ENCODE measurements at places on chromosomes 5 and 9.

- no peak for DNase-seq
Measured at GRCh38 chr5:138472353-138472752, 7.1 kb downstream of the EGR1 start.

GRCh38 chr5:96064877-96065276, 103.2 kb upstream of the ELL2 start:
- no peak for DNase-seq

GRCh38 chr5:173202266-173202875, 32.6 kb downstream of the NKX2-5 start:
- DNase-seq, result no peak

DNA sequence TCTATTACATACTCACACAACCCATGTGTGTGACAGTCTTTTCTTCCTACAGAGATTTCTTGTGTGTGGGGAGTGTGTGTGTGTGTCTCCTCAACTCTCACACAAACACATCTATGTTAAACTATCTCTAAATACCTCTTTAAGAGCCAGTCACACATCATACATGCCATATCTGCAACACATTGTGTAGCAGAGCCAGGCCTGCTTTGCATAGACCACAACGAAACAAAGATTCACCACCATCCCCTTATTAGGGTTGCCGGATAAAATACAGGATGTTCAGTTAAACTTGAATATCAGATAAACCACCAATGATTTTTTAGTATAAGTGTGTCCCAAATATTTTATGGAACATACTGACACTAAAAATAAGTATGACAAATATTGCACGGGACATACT, 2.3 kb downstream of the FAM170A start:
- DNase-seq, result no peak

- no peak for DNase-seq
Measured at GRCh38 chr9:36415822-36416525, 15.9 kb upstream of the RNF38 start.

DNA sequence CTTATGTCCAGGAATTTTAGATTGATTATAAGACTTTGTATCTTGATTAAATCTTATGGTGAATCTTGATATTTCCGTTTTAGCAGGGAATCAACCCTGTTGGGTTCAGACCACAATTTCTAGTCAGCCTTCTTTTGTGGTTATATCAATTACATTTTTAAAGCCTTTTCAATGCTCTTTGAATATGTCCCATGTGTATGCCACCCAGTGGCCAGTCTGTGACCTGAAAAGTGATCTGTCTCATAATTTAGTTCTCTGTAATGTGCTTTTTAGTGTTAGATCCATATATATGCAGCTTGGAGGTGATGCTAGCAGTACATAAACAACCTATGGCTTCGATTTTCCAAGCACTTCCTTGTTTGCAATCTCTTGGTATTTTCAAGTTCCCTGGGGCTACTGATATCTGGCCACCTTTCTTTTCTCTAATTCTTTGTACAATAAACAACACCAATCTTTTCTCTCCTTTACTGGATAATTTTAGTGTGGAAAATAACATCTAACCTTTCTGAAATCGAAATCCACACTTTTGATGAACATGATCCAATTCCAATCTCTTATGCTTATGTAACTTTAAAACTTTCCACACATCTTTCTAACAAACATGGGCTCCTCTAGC, 28.8 kb downstream of the PDE8B start:
- DNase-seq, result peak; percentile 12

DNA sequence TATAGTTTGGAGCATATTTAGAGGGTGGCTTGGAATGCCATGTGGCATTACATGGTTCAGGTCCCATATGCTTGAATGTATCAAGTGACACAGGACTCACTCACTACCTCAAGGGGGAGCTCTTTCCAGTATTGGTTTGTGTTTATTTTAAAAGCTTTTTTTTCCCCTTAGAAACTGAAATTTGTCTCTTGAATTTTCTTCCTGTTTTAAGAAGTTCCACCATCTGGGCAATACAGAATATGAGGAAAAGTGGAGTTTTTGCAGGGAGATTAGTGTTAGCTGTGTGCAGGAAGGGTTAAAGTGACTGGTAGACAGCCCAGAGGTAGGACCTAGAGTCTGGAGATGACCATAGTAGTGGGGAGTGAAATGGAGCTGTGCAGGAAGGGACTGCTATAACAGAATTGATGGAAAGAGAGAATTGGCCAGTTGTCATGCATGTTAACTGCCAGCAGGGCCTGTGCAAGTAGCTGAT, 36.6 kb downstream of the CTNNA1 start:
- no peak for DNase-seq

GRCh38 chr5:109529987-109530386, 120.2 kb upstream of the PJA2 start:
- DNase-seq, result no peak

GRCh38 chr5:674630-675011, 18.5 kb downstream of the TPPP start:
- no peak for DNase-seq

- no peak for DNase-seq
Measured at GRCh38 chr5:138999674-139000073, 124.5 kb upstream of the LRRTM2 start.

GRCh38 chr9:93276973-93277372, 93.0 kb downstream of the WNK2 start:
- no peak for DNase-seq

- no peak for DNase-seq
Measured at GRCh38 chr9:79559495-79560181, 12.1 kb upstream of the TLE4 start.

DNA sequence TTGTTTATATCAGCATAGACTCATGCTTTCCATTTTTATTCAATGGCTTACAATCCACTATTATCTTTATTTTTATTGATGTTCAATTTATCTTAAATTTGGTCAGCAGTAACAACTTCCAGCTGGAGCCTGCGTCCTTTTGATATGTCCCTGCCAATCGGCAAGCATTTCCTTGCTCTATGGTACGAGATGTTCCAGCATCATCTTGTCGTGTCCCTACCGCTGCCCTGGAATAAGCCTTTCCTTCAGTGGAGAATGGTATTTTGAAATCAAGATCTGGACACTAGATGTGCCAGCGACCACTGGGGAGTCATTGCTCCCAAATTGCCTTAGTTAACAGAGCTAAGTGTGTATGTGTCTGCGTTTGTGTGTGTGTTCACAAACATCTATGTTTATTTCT, 151.6 kb upstream of the RGMB start:
- DNase-seq, result no peak

DNA sequence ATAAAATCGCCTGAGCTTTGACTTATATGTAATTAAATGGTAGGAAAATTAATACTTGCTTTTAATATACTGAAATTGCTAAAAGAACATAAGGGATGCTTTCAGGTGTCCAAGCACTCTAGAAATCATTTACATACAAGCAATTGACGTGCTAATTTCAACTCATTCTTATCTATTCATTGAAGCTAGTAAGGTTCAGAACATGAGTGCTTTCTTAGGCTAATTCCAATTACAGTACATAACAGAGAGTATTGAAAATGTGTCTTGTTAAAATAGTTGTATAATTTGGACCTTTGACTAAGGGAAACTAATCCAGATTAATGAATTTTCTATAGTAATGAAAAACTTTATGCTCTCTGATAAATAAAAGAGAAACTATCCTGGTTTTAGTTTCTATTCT, 1016.4 kb upstream of the TYRP1 start:
- no peak for DNase-seq

- no peak for DNase-seq
Measured at GRCh38 chr9:121997791-121998190, 95.3 kb downstream of the TTLL11 start.

DNA sequence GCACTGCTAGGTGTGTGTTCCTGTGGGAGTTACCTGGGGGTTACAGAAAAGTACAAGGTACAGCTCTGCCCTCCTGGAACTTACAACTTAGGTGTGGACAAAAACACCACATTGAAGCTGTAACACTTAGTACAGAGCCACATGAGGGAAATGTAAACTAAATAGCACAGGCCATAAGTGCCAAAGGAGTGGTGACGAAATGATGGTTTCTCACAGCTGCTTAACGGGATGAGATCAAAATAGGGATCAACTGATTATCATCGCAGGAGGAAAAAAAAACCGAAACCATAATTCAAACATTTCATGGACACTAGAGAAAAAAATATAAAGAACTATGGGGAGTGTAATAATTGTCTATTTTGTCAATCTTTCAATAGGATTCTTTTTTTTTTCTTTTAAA, 5.9 kb downstream of the LIX1 start:
- DNase-seq, result no peak

GRCh38 chr9:135850737-135851136, 56.6 kb downstream of the CAMSAP1 start:
- no peak for DNase-seq

GRCh38 chr5:135055396-135055795, 21.4 kb upstream of the PITX1 start:
- no peak for DNase-seq

- DNase-seq, result no peak
Measured at GRCh38 chr9:125646621-125647100, 60.3 kb downstream of the MAPKAP1 start.

DNA sequence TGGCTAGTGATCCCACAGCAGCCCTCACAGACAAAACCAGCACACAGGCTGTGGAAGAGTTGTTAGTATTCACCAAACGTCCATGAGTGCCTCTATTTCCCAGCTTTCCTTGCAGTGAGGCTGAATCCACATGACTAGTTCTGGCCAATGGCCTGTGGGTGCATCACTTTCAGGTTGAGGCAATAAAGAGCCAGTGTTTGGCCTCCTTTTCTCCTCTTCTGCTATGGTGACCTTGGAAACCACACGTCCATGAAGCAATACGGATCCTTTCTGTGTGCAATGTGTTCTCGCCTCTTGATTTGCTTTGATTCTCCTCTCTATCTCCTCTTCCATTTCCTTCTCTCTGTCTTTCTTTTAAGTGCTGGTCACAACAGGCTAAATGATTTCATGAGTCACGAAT, 23.4 kb upstream of the CLK4 start:
- no peak for DNase-seq

DNA sequence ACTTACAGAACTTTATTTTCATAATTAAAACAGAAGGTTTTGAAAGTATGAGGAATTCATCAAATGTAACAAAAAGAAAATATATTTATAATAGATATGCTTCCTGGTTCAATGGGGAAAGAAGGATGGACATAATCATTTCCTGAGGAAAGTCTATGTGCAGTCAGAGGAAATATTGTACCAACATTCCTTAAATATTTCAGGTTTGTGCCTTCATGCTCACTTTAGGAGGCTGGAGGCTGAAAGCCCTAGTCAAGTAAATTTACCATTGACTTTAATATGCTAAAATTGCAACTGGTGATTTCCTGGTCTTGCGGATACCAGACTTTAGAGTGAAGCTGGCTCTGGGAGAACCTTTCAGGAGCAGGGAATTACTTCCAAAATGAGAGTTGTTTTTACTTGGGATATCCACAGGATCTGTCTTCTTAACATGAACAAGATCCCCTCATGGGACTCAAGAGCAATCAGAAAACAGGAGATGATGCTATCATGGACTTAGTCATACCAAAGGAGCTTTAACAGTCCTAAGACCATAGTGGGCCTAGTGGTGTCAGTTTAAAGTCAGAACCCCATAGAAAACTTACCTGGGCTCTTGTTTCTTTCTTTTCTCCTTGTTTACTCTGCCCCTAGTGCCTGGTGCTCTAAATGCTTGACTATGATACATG, 762.8 kb upstream of the GRAMD2B start:
- DNase-seq, result no peak

GRCh38 chr5:392431-392988, 50.5 kb upstream of the EXOC3 start:
- peak; percentile 85 for DNase-seq

DNA sequence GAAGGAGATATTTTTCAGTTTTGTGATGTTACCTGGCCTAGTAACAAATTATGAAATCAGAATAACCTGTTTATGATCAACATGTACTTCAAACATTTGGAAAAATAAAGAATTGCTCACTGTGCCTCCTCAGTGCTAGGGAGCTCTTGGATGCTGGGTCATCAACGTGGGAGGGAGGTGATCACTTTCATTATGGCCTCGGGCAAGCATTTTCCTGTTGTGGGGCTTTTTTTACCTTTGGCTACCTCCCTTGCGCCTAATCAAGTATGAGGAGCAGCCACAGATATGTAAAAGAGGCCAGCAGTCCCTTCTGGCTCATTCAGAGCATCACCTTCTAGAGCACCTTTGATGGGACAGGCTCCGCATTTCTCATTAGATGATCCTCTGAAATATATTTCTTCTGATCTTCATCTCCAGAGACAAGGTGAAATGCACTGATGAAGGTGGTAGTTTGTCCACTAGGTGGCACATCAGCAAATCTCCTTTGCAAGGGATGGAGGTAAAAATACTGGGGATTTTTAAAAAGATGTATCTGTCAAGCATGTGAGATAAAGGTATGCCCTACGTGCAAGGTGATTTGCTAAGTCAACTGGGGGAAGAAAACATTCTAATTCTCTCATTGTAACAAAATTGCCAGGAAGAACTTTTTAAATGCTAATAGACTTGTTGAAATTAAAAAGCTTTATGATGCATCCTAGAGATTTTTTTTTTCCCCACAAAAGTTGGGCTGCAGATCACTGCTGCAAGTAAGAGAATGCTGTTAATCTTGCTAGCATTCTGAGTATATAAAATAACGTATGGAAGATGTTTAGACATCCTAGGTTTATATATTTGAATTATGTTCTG, 218.2 kb downstream of the MAST4 start:
- DNase-seq, result peak; percentile 49

DNA sequence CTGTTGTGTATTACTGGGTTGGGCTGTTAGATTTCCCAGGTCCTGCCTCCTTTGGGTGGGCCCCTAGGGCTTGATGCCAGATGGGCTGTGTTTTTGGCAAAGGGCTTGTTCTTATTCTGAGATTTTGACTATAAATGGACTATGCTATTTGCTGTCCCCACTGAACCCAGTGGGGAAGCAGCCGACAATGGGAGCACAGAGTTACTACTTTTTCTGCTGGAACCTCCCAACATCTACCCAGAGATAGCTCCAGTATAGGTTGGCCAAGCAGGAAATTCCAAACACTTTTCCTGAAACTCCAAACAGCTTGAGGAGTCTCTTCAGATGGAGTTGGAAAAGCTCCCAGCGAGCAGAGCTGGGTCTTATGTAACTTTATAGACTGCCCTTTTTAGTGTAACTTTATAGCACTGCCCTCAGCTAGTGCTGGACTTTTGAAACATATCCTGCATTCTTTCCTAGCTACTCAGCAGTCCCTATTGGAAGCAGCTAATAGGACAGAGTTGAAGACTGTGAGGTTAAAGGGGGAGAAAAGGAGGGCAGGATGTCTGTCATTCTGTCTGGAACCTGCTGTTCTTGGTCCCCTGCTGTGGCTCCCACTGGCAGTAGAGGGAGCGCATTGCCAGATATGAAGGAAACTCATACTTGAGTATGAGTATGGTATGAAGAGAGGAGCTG, 21.0 kb downstream of the RUSC2 start:
- no peak for DNase-seq

- no peak for DNase-seq
Measured at GRCh38 chr9:16689351-16689938, 181.0 kb downstream of the BNC2 start.

- DNase-seq, result no peak
Measured at GRCh38 chr5:146849694-146850303, 28.8 kb downstream of the PPP2R2B start.

Measured in stimulated activated CD4-positive, alpha-beta T cell treated with anti-CD3 and anti-CD28 coated beads, Interleukin-2, amount 100 ng/mL, for 24 hours (primary cell).